NCI-H1417 (cell line): ENCODE measurements at places on chromosomes 12 and 14.

GRCh38 chr12:42284876-42285275 is 41.0 kb downstream of the ZCRB1 start:
- DNase-seq: no peak

DNA sequence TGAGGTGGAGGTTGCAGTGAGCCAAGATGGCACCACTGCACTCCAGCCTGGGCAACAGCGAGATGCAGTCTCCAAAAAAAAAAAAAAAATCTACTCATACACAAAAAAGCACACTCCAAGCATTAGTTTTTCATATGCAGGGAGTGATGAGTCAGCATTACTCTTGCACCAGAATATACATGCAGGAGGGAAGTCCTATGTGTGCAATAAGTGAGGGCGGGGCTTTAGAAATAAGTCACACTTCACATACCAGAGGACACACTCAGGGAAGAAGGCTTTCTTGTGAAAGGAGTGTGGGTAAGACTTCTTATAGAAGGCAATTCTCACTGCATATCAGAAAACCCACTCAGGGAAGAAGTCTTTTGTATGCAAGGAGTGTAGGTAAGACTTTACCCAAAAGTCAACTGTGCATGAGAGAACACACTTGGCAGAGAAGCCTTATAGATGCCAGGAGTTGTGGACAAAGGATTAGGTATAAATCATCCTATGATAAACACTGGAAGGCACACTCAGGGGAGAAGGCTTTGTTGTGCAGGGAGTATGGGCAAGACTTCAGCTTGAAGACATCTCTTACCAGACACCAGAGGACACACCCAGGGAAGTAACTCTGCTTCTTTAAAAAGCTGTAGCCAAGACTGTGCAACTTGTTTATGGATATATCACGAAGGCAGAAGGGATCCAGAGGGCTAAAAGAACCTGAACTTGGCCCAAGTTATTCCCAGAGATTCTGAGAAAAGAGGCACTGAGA is 50.5 kb downstream of the ATF7 start:
- DNase-seq: no peak

GRCh38 chr14:57811998-57812546 is 53.8 kb downstream of the SLC35F4 start:
- DNase-seq: no peak

GRCh38 chr12:1660304-1661187 is 30.3 kb upstream of the ADIPOR2 start:
- no peak for DNase-seq

GRCh38 chr14:105168093-105168420 is 519 bp downstream of the JAG2 start:
- no peak for DNase-seq

GRCh38 chr12:124739953-124740561 is 123.6 kb downstream of the SCARB1 start:
- no peak for DNase-seq

GRCh38 chr12:559208-559905 is 99.6 kb downstream of the B4GALNT3 start:
- no peak for DNase-seq
